A673 (cell line): ENCODE measurements at places on chromosomes 4 and X. TPM values are rescaled to one million over a fixed set of nuclear protein-coding genes. Genes with fewer than 3 reads are reported as not detected.

Gene PDE6B
- total RNA-seq, result 10.4 and 12.9 TPM in 2 replicates

Gene F8A2
- not detected in 2 replicates for total RNA-seq

Gene PABPC1L2A
- total RNA-seq, result not detected in 2 replicates

Gene MGARP
- total RNA-seq, result 6.0 and 6.9 TPM in 2 replicates

Gene PCDH7
- 218 and 224 TPM in 2 replicates for total RNA-seq

Gene ERVMER34-1
- 0.32 and 0.39 TPM in 2 replicates for total RNA-seq

Gene MID1
- total RNA-seq, result 5.6 and 7.0 TPM in 2 replicates

Gene TLR6
- 0.59 and 1.5 TPM in 2 replicates for total RNA-seq

Gene TCEAL3
- total RNA-seq, result 12.1 and 15.9 TPM in 2 replicates

Gene SPIN2A
- total RNA-seq, result 3.4 and 3.7 TPM in 2 replicates

Gene MTNR1A
- 1.2 and 3.0 TPM in 2 replicates for total RNA-seq

Gene GPM6B
- 7.6 and 9.5 TPM in 2 replicates for total RNA-seq

Gene LAGE3
- 30.4 and 34.6 TPM in 2 replicates for total RNA-seq

Gene CT47C1
- not detected in 2 replicates for total RNA-seq

Gene MAGEA4
- total RNA-seq, result not detected in 2 replicates

Gene SNX12
- total RNA-seq, result 54.4 and 58.9 TPM in 2 replicates

Gene BEX5
- 0.50 TPM in 1 of 2 replicates, not detected in the other for total RNA-seq

Gene NPY5R
- 7.1 and 8.2 TPM in 2 replicates for total RNA-seq

Gene MAGEA8
- not detected in 2 replicates for total RNA-seq

Gene NAT8L
- 2.5 and 3.4 TPM in 2 replicates for total RNA-seq

Gene IBSP
- total RNA-seq, result not detected in 2 replicates

Gene DACH2
- total RNA-seq, result not detected in 2 replicates

Gene FGD1
- 21.5 and 27.1 TPM in 2 replicates for total RNA-seq

Gene INTU
- total RNA-seq, result 9.1 and 11.2 TPM in 2 replicates

Gene REPS2
- total RNA-seq, result 0.04 and 0.31 TPM in 2 replicates

Gene SLIT2
- 59.7 and 70.6 TPM in 2 replicates for total RNA-seq

Gene FOXO4
- total RNA-seq, result 7.0 and 10.8 TPM in 2 replicates

Gene TEC
- total RNA-seq, result 6.8 and 6.9 TPM in 2 replicates

Gene PHKA1
- 10.5 and 13.6 TPM in 2 replicates for total RNA-seq

Gene TMEM255A
- 0.56 and 0.79 TPM in 2 replicates for total RNA-seq

Gene TAF9B
- 40.7 and 41.6 TPM in 2 replicates for total RNA-seq

Gene PROM1
- 13.9 and 18.3 TPM in 2 replicates for total RNA-seq

Gene CYBB
- 0.22 TPM in 1 of 2 replicates, not detected in the other for total RNA-seq

Gene CHM
- 27.4 and 27.9 TPM in 2 replicates for total RNA-seq

Gene NHS
- 0.13 and 0.37 TPM in 2 replicates for total RNA-seq

Gene PPEF2
- not detected in 2 replicates for total RNA-seq

Gene CTAG1A
- total RNA-seq, result not detected in 2 replicates

Gene GPR82
- not detected in 2 replicates for total RNA-seq

Gene AVPR2
- not detected in 2 replicates for total RNA-seq

Gene DEFB131A
- not detected in 2 replicates for total RNA-seq

Gene CTAG2
- not detected in 2 replicates for total RNA-seq

Gene FAM47E
- total RNA-seq, result 0.21 TPM in 1 of 2 replicates, not detected in the other
